GM03348 (cell line): ENCODE measurements at places on chromosomes 4 and X.

DNA sequence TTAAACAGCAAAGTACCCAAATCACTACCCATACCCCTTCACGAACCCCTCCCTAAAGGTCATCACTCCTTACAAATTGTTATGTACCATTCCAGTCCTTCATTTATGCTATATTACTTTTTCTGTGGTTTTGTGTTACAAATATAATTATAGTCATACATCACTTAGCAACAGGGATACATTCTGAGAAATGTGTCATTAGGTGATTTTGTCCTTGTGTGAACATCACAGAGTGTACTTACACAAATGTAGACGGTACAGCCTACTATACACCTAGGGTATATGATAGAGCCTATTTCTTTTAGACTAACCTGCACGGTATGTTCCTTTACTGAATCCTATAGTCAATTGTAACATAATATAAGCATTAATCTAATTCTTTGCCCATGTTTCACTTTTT is 61.9 kb downstream of the ASB9 start:
- DNase-seq = no peak

- DNase-seq = no peak
These were observed 68.9 kb downstream of the ACOX3 start for GRCh38 chr4:8371596-8371995.

- peak; percentile 61 for DNase-seq
These were observed 367.8 kb upstream of the SLC7A11 start for GRCh38 chr4:138609943-138610350.

DNA sequence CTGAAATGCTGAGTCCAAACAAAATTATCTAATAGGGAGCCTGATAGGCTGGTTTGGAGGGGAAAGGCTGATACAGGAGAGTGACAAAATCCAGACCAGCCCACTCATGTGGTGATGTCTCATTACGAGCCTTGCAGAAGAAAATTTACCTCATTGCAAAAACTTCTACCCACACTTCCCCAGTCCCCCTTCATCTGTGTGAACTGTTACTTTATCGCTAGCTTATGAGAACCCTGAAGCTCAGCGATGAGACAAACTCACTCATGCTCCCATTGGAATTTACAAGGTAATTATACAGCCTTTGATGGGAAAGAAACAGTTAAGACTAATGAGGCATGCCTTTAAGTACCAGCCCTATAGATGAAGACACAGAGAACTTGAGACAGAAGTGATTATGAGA is 76.1 kb downstream of the ARHGAP6 start:
- no peak for DNase-seq

DNA sequence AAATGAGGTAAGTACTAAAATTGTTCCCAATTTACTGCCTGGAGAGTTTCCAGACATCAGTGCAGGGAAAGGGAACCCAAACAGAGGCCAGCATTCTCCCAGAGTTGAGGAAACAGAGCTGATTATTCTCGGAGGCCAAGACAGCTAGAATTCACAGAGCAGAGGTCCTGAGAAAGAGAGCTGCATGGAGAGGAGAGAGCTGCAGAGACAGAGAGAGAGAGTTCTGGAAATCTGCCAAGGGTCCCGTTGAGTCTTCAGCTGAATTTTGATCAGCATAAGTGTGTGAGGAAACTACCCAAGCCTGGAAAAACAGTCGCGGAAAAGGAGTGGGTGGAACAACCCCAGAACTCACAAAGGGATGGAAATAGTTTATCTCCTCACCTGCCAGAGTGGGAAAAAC is 43.8 kb upstream of the GPR173 start:
- DNase-seq = no peak
